ENCODE measurements at places on chromosomes 1 and 21.

DNA sequence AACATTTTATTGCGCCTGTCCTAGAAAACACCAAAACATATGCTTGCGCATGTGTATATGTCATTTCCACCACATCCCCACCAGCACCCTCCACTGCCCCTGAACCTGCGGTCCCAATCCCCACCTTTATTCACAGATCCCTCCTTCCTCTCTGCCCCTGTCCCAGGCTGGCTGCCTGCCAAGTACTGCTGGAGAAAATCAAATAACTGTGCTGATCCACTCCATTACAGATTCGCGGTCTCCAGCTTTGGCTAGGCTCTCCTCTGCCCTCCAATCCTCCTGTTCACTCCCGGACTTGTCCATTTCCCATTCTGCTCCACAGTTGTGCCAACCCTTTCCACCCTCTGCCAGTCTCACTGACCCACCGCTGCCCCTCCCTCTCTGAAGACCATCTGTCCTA, 59.3 kb upstream of the GJB5 start:
- peak; percentile 49 for DNase-seq

DNA sequence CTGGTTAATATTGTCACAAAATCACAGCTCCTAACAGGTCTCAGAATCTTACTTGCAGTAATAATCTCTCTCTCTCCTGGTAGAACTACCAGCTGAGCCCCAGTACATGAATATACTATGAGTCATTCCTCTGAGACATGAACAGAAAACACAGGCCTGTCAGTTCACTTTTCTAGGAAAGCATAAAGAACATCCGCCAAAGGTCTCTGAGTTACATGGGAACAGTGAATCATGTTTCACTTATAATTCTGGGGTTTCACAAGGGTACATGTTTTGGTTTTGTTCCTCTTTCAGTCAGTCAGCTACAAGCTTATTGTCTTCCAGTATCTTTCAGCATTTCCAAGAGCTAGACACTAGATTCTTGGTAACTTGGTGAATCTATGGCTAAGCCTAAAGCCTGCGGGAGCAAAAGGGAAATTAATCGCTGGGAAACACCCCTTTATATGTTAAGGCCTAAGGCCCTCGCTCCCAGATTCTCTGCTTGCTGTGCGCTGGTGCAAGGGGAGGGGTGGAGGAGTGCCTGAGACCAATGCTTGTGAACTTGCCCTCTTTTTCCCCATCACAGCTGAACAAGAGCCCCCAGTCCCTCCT, 31.7 kb downstream of the IFNGR2 start:
- no peak for DNase-seq

DNA sequence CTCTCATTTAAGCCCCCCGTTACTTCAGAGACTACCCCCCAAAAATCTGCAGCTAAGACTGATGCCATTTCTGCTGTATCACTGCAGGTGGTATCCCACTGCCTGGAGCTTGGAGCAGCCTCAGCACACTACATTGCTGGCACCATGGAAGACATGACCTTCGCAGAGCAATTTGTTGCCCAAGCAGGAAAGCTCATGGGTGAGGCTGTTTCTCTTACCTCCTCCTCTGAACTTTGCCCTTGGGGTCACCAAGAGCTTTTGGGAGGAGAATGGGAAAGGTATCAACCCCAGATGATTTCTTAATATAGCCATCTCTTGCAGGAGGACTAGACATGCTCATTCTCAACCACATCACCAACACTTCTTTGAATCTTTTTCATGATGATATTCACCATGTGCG, 2.0 kb downstream of the HSD11B1 start:
- DNase-seq, result no peak

GRCh38 chr1:1619917-1620361, 4.6 kb downstream of the MIB2 start:
- DNase-seq, result no peak

DNA sequence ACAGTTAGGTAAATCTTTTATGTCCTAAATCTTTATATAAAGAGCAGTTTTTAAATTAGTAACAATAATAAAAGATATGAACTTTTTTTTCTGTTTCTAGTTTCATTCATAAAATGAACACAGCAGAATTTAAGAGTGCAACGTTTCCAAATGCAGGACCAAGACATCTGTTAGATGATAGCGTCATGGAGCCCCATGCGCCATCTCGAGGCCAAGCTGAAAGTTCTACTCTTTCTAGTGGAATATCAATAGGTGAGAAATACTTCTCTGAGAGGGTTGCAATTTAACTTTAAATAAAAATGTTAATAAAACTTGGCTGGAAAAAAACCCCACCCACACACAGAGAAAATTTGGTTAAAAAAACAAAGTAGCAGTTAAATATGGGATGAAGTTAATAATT, 15.0 kb upstream of the ANGPTL1 start:
- DNase-seq, result no peak

- peak; percentile 59 for DNase-seq
Measured at GRCh38 chr1:117754061-117754969, 148.5 kb downstream of the TENT5C start.

DNA sequence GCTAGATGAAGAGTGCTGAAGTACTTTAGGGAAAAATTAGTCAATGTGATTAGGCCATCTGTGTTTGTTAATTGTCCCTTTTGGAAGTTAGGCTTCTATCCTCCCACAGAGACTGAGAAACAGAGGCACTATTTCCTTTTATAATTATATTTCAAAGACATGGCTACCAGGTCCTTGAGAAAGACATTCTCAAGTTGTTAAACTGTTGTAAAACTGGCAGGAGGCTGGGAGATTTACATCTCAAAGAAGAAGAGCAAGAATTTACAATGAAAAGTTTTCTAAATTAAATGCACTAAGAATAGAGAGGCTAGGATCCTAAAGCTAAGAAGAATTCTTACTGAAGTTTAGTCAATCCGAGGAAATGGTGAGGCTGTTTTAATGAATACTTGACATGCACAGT, 74.0 kb upstream of the BRINP3 start:
- no peak for DNase-seq

GRCh38 chr1:43802356-43802980, 95.1 kb downstream of the ST3GAL3 start:
- no peak for DNase-seq

- no peak for DNase-seq
Measured at GRCh38 chr1:152047413-152047729, 10.6 kb upstream of the S100A11 start.

DNA sequence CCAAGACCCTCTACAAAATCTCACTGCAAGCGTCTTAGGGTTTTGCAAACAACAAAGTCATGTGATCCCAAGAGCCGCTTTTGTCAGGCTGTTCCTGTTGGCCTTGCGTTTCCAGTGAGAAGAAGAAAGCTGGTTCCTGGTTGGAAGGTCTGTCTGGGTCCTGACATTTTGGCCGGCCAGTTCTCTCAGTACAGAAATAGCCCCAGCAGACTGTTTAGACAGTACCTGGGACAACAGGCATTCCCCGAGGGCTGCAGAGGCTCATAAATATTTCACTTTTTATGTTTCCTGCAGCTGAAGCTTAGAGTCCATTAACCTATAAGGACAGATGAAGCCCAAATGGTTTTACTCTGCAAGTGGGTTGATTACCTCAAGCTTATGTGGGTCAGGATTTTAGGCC, 8.6 kb downstream of the GPR137B start:
- no peak for DNase-seq

GRCh38 chr1:170518965-170519364, 13.0 kb upstream of the GORAB start:
- DNase-seq, result no peak

GRCh38 chr1:113021430-113022085, 51.4 kb upstream of the LRIG2 start:
- DNase-seq, result peak; percentile 95

GRCh38 chr1:208088319-208088718, 155.9 kb downstream of the PLXNA2 start:
- DNase-seq, result no peak

DNA sequence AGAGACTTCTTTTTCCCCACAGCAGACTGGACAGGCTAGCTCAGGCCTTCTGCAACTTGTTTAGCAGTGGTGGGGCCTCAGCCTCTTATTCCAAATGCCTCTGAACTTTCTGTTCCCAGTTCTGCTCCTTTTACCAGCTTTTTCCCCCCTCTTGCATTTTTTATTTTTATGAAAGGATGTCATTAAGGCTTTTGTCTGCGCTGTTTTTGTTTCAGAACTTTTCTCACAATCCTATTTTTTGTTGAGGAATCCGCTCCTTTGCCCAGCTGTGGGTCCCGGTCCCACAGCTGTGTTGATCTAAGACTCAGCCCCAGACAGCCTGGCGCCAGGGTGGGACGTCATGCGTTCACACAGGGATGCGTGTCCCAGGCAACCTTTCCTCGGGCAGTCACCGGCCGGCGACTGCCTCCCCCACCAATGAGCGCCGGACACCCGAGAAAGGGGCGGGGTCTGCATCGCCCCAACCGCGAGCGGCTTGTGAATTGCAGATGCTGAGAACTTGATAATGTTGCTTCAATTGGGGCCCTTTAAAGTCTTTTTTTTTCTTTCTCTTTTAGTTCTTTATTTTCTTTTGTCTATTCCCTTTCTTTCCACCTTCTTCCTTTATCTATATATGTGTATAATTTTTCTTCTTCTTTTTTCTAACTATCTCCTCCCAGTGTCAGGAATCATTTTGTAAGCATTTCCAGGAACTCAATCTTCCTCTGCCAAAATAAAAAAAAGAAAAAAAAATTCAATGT, 3.0 kb upstream of the ID3 start:
- DNase-seq, result peak; percentile 98

- no peak for DNase-seq
Measured at GRCh38 chr1:185656663-185657062, 77.5 kb upstream of the HMCN1 start.

GRCh38 chr1:151990058-151990855, 3.4 kb downstream of the S100A10 start:
- no peak for DNase-seq

DNA sequence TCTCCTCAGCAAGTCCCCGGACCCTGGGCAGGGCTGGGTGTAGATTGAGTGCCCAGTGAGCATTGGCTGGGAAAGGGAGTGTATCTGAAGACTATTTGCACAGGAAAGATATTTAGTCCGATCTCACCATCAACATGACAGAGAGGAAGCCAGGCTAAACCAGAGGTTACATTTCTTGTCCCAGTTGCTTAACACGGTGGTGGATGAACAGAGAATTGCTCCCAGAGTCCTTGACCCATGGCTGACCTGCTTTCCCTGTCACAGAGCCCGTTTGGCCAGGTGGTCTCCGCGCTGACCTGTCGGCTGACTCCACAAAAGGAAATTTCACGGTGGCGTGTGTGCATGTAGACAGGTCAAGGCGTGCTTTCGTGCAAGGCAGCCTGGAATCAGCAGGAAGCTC, 83.5 kb downstream of the BEND5 start:
- DNase-seq, result no peak

DNA sequence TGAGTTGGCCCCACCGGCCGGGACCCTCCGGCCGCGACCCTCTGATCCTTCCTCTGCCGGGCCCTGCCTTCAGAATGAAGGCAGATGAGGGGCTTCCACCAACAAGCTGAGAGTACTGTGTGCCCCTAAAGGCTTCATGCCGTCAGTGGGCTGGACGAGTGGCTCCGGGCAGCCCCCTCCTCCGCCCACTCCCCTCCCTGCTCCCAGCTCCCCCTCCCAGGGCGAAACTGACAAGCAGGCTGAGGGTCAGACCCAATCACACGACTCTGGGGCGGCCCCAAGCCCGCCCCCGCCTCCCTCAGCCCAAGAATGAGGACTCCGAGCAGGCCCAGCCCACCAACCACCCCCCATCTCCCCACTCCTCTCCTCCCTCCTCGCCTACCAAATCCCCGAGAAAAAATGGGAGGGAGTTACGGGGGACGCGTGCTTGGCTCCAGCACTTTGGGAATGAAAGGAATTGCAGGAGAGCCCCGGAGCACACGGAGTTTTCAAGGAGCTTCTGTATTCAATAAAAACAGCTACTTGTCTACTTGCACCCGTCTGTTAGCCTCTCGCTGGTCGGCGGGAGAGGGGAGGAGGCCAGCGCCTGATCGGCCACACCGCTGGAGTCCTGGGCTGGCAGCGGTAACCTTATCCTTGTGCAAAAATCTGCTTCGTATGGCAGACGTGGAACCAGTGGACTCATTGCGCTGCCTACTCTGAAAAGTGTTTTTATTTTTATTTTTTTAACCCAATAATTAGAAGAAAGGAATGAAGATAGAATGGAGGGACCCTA, at the start of gene COL11A1:
COL11A1 (minus strand) TSS at position 147 of the 775 bp plus-strand sequence. CDS start 344 bp downstream, outside the sequence.
- DNase-seq, result no peak

DNA sequence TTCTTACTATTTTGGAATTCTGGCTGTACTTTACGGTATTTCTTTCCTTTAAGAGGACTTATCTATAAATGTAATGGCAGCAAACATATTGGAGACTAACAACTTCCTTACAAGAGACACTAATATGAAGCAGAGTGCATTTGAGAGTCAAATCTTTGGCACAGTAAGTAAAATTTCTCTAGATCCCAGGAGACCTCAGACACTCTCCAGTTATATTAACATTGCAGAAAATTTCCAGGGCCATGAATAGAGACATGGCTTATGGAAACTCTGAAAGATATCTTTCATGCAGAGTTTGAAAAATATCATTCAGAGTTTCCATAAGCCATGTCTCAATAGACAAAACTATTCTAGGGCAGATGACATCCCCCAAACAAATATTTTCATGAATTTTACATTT, 51.2 kb downstream of the IL23R start:
- no peak for DNase-seq

DNA sequence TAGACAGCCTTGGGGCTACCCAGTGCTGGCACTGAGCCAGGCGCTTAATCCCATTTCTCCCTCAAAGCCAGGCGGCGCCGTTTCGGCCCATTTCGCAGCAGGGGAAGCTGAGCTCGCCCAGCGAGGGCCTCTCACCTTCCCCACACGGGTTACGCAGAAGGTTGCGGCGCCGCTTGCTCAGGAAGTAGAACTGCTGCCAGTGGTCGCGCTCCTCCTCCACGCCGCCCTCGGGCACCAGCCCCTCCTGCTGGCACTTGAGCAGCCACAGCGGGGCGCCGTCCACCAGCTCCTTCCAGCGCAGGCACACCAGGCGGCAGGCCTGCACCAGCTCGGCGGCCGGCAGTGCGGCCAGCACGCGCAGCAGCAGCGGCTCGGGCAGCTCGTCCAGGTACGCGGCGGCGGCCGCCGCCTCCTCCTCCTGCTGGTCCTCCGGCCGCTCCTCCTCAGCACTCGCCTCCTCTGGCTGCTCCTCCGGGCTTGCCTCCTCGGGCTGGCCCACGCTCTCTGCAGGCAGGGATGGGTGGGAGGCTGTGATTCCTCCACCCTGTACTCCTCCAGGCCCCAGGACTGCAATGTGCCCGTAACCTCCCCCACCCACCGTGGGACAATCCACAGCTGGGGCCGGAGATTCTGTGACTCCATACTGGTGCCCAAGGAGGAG, 3.8 kb downstream of the FBXO2 start:
- no peak for DNase-seq

- no peak for DNase-seq
Measured at GRCh38 chr1:194629011-194629410, 1442.6 kb upstream of the B3GALT2 start.

Measured in NCI-H1105 treated with DMSO at 0.1 percent for 48 hours (cell line).